ENCODE measurements at places on chromosomes 11 and 22. TPM values are rescaled to one million over a fixed set of nuclear protein-coding genes. Genes with fewer than 3 reads are reported as not detected.

The KRTAP5-9 gene
- not detected for total RNA-seq

The C11orf86 gene
- not detected for total RNA-seq

The ATG13 gene
- total RNA-seq: 45.1 TPM

The ANKRD13D gene
- total RNA-seq: 22.4 TPM

The KBTBD3 gene
- 1.3 TPM for total RNA-seq

The IFITM1 gene
- 92.6 TPM for total RNA-seq

The TRIM6 gene
- 0.97 TPM for total RNA-seq

The SMIM35 gene
- not detected for total RNA-seq

The APOA4 gene
- total RNA-seq: not detected

The NRXN2 gene
- not detected for total RNA-seq

The SOX6 gene
- total RNA-seq: under 0.01 TPM

The APOBEC3C gene
- 1.3 TPM for total RNA-seq

The CDKN1C gene
- total RNA-seq: 3.2 TPM

The PATE4 gene
- total RNA-seq: not detected

The TEX54 gene
- total RNA-seq: not detected

The SLC25A45 gene
- 0.46 TPM for total RNA-seq

The TEX12 gene
- total RNA-seq: 0.32 TPM

The CST6 gene
- not detected for total RNA-seq

The GLYATL1 gene
- not detected for total RNA-seq

The CDCA5 gene
- 7.1 TPM for total RNA-seq

The NPAS4 gene
- not detected for total RNA-seq

The MB gene
- not detected for total RNA-seq

The CECR2 gene
- 1.9 TPM for total RNA-seq

The FOLR3 gene
- not detected for total RNA-seq

The P2RY6 gene
- total RNA-seq: not detected

The BDNF gene
- 8.5 TPM for total RNA-seq

The SERPINH1 gene
- total RNA-seq: 633 TPM

The MAJIN gene
- total RNA-seq: not detected

The TMEM80 gene
- total RNA-seq: 11.7 TPM

The ASPHD2 gene
- 9.3 TPM for total RNA-seq

The SLC6A5 gene
- total RNA-seq: not detected

The GP1BB gene
- 1.6 TPM for total RNA-seq

The WT1 gene
- not detected for total RNA-seq

The SLC35F2 gene
- 94.5 TPM for total RNA-seq

The POTEH gene
- total RNA-seq: not detected

The TSSK2 gene
- total RNA-seq: not detected

The OR52H1 gene
- not detected for total RNA-seq

The CARD10 gene
- total RNA-seq: 27.5 TPM

The APOL5 gene
- not detected for total RNA-seq

The OR6A2 gene
- 0.46 TPM for total RNA-seq

The GNAZ gene
- total RNA-seq: 2.6 TPM

The DKK3 gene
- 223 TPM for total RNA-seq

The ACR gene
- total RNA-seq: not detected

The BCO2 gene
- 0.61 TPM for total RNA-seq

The HBE1 gene
- total RNA-seq: not detected

The HRAS gene
- 67.2 TPM for total RNA-seq

The AHNAK gene
- 293 TPM for total RNA-seq

The CRACR2B gene
- total RNA-seq: 6.5 TPM

The KDM4E gene
- total RNA-seq: not detected

The FXYD2 gene
- 0.65 TPM for total RNA-seq

The OR2AG2 gene
- under 0.01 TPM for total RNA-seq

The ARHGEF12 gene
- 93.2 TPM for total RNA-seq

The MMP13 gene
- total RNA-seq: not detected

The CNGA4 gene
- total RNA-seq: under 0.01 TPM

The RAB38 gene
- 5.8 TPM for total RNA-seq

The SMC1B gene
- total RNA-seq: not detected

The PHOX2A gene
- not detected for total RNA-seq

The ADAMTS15 gene
- total RNA-seq: under 0.01 TPM

Data from epithelial cell of umbilical artery (primary cell).